Activated CD4-positive, alpha-beta T cell treated with anti-CD3 and anti-CD28 coated beads for 36 hours (primary cell): ENCODE measurements at places on chromosomes 3 and 15. TPM values are rescaled to one million over a fixed set of nuclear protein-coding genes. Genes with fewer than 3 reads are reported as not detected.

HESX1 gene
- total RNA-seq, result 1.1 TPM

GRCh38 chr3:161096771-161097367 lies 8.3 kb downstream of the B3GALNT1 start:
- DNase-seq, result peak; percentile 36

GRCh38 chr3:87900061-87900460 lies 158.7 kb downstream of the CGGBP1 start:
- DNase-seq, result no peak

CCDC9B gene
- 0.98 TPM for total RNA-seq

CCR3 gene
- not detected for total RNA-seq

GRCh38 chr15:43776101-43776717 lies 557 bp downstream of the ELL3 start:
- peak; percentile 58 for DNase-seq

BNC1 gene
- total RNA-seq, result not detected

MORC1 gene
- total RNA-seq, result not detected

DNA sequence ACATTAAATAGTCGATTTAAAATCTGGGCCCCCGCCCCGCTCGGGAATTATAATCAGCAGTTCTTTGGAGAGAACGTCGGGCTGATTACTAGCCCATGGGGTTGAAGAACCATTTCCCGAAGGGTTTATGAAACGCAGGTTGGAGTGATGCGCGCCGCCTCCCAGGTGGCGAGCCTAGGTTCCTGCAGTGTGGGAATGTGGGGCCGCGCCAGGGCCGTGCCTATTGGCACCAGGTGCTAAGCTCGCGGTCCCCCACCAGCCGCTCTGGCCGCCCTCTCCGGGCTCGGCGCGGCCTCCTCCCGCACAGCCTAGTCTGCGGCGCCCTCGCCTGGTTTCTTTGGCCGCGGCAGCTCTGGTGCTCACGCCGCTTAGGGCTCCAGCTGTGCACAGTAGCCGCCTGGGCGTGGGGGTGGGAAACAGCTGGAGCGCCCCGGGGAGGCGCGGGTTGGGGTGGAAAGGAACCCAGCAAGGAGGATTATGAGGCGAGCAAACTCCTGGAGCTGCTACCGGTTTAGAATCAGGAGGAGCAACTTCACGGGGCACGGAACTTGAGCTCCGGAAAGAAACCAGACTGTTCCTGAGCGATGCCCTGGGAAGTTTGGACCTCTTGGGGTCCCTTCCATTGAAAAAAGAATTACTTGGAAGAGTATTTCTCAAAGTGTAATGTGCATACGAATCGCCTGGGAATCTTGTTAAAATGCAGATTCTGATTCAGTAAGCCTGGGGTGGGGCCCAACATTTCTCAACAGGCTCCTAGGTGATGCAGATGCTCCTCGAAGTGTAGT lies 5.6 kb upstream of the MECOM start:
- DNase-seq, result peak; percentile 82

GRCh38 chr3:155407971-155408370 lies 114.5 kb upstream of the STRIT1 start:
- DNase-seq, result no peak

GRCh38 chr15:92326236-92326635 lies 67.4 kb upstream of the ST8SIA2 start:
- no peak for DNase-seq

- DNase-seq, result no peak
These were observed 39.7 kb downstream of the ARHGEF3 start for GRCh38 chr3:56761887-56762651.

DNA sequence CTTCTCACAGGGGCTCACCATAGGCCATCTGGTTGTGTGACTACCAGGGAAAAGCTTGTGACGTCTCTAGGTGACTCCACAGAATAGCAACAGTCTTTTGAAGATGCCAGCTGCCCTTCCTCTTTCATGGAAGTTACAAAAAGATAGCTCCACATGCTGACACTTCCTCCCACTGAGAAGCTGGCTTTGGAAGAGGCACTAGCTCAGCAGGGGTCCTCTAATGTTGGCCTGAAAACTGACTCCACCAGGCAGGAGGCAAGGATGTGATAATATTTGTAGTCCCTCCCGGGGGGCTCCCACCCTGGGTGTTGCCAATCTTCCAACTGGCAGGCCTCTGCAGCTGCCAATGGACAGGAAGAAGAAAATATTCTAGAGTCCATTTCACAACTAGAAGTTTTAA lies 343.5 kb downstream of the NEK10 start:
- DNase-seq, result no peak

GRCh38 chr15:90227816-90228772 lies 5.6 kb downstream of the CIB1 start:
- no peak for DNase-seq

DNA sequence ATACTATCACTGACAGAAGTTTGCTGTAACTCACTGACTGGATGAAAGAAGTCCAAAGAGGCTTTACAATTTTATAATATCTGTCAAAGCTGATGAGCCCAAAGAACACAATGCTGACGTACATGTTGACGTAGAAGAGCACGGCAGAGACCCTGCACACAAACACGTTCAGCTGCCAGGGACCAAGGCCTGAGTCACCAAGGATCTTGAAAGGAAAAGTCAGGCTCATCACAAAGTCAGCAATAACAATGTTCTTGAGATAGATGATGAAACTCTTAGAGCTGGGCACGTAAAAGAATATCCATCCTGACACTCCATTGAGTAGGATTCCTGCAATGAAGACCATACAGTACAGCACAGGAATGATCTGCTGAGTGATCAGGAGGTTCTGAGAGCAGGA lies 10.9 kb upstream of the GPR171 start:
- no peak for DNase-seq

- DNase-seq, result no peak
These were observed 79.9 kb upstream of the HACD2 start for GRCh38 chr3:123664753-123665152.

AADAC gene
- total RNA-seq, result not detected

ZNF80 gene
- total RNA-seq, result 0.23 TPM

DNA sequence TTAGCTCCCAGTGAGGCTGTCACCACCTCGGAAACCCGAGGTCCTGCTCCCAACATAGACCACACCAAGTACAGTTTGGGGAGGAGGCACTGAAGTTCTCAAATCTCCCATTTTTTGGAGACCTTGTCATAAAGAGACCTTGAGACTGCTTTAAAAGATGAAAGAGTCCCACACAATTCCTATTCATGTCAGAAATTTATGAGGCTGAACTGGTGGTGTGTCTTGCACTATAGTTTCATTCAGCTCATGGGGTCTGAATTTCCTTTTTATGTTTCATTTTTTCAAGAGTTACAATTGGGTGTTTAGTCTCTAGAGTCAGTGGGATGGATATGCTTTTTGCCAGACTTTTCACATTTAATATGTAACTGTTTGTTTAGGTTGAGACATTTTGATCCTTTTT lies 318.1 kb upstream of the LRRFIP2 start:
- DNase-seq, result no peak

PPP1R14D gene
- not detected for total RNA-seq

IQCF5 gene
- not detected for total RNA-seq

DNA sequence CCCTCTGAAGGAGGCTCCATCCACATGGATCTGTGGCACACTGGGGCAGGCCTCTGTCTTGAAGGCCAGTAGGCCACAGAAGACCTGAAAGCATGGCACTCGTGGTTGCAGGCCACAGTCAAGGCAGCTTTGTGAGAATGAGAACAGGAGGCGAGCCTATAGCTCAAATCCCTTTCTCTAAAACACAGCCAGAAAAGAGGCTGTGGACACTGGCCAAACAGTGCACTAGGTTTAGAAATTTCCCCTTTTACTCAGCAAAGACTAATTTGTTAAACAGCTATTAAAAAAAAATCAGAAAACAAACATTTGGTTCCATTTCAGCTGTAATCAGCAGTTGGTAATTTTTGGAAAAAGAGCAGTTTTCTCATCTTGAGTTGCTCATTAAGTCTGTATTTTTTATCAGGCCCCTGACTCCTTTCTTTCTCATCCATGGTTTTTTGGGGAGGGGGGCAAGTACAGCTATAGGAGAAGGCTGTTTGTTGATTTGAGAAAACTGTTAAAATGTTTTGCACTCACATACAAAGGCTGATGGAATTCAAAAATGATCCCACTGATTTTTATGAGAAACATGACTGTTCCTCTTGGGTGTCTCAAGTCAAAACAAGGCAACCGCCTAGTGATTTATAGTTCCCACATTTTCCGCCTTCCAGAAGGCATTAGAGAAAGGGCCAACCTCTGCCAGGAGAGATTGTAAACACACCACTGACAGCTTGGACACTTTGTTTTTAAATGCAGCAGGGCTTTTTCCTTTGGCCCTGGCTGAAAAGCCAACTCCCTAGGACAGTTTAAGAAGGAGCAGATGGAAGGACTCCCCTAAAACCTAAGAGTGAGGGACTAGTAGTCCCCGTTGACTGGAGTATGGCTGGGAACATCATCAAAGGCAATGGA lies 28.1 kb downstream of the PARP16 start:
- DNase-seq, result no peak

PPARG gene
- total RNA-seq, result 1.1 TPM

DNA sequence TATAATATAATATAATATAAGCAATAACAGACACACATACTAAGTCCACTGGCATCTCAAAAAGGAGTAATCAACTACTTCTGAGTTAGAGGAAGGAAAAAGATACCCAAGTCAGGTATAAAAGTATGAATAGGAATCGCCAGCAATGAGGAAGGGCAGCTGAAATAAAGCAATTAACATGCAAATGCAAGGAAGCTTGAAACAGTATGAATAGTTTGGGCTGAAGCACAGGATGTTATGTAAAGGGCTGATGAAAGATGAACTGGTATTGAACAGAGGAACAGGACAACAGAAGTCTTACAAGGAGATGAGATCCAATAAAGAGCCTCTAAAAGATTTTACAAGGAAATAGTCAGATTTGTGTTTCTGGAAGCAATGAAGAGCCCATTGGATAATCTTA lies 7.1 kb downstream of the COPS2 start:
- DNase-seq, result no peak

DNA sequence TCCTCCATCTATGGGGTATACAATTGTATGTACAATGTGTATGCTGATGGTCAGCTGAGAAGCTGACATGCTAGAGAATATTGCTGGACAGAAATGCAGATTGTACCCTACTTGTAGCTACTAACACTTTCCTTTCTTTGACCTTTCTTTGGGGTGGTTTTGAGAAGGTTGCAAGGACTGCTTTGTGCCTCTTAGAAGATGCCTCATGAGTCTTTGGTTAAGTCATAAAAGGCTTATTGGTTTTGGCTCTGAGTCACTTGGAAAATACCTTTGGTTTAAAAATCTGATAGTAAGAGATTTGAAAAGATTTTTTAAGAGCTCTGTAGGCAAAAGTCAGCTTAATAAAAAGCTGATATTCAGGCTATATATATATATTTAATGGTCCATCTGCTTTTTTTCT lies 71.5 kb downstream of the ZMAT3 start:
- DNase-seq, result no peak

RTP1 gene
- total RNA-seq, result not detected

LRTM1 gene
- not detected for total RNA-seq

GOLGA8K gene
- total RNA-seq, result 0.25 TPM

CKMT1B gene
- not detected for total RNA-seq

DNA sequence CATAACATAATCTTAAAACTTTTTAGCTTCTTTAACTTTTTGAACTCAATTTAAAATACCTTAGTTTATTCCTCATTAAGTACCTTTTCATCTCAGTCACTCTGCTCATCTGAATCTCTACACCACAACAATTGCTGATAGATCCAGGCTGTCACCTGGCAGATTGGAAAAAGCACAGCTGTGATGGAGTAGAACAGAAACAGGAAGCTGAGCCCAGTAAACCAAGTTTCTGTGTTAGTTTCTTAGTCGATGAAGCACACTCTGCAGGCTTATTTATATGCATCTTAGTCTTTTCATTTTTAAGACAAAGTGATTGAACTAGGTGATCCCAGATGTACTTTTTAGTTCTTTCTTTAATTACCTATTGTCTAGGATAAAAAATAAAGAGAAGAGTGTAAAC lies 1398.0 kb upstream of the ALCAM start:
- no peak for DNase-seq
